ENCODE measurements at places on chromosomes 5 and 9.

DNA sequence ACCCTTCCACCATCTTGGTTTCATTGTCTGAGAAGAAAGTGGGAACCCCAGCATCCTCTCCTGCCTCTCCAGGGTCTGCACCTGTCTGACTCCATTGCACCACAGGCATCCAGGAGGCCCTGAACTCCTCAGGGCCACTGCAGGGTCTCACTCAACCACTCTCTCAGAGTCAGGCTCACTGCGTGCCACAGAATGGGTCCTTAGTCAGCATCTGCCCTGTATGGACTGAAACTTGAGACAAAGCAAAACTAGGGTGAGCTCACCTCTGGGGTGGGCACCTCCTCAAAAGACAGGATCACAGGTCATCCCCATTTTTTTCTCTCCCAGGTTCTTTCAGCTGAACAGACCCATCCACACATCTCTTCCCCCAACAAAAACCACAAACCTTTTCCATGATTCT lies 59.2 kb upstream of the CPEB4 start:
- no peak for DNase-seq

GRCh38 chr9:84945878-84946538 lies 276.5 kb downstream of the NTRK2 start:
- DNase-seq: no peak

DNA sequence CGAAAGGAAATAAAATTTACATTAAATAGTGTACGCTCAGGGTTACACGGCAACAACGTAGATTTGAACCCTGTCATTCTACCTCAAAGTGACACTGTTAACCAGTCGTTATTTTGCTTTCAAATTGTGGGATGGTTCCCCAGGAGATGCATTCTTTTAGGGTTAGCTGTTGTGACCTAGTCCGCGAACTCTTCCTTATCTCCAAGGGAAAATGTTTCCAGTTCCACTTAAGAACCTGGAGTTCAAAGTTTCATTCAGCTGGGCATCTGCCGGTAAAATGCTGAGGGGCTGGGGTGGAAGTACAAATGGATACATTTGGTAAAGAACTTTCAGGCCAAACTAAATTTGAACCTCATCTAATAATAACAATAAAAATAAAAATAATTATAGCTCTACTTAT lies 264.6 kb downstream of the NR3C1 start:
- DNase-seq: no peak

DNA sequence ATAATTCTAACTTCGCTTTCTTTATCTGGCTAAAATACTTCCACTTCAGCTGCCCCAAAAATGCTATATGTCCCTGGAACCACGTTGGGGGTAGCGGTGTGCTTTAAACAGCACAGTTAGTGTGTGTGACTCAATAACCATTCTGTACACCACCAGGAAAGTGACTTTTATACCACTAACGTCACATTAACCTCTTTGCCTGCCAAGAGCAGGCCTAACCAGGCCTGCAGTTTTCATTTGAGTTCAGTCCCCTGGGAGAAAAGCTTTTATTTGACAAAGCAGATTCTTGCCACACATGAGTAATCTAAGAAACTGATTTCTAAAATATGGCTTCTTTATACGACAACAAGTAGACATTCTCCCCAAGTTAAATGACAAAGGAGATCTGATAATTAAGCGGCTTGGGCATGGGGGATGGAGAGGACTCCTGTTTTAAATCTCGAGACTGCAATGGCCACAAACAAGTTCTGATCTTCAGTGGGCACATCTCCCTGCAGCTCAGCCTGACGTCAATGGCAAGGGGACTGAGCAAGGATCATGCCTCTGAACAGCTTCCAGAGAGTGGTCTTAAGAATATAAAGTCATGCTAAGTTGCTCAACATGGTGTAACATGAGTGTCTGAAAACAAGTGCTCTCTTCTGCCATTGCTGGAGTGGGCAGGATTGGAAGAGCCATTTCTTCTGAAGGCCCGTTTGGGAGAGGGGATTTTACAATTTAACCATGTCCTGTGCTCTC lies 91.8 kb downstream of the GLIS3 start:
- DNase-seq: no peak

GRCh38 chr5:166726406-166726805 lies 1565.0 kb upstream of the WWC1 start:
- DNase-seq: no peak

DNA sequence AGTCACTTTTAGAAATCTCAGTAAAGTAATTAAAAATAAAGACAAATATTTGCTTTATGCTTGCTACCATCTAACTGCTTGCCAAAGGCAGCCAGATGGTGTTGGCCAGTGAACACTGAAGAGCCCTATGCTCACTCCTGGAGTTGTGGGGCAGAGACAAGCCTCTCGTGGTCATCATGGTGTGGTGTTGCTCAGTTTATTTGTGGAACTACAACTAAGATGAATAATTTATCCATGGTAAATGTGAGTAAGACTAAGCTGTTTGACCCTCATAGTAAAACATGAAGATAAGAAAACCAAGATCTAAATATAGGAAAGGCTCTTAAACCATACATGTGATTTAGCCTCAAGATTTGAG lies 100.7 kb downstream of the PDE8B start:
- DNase-seq: no peak

- DNase-seq: no peak
These were observed 197.6 kb downstream of the DRD1 start for GRCh38 chr5:175246242-175246888.

DNA sequence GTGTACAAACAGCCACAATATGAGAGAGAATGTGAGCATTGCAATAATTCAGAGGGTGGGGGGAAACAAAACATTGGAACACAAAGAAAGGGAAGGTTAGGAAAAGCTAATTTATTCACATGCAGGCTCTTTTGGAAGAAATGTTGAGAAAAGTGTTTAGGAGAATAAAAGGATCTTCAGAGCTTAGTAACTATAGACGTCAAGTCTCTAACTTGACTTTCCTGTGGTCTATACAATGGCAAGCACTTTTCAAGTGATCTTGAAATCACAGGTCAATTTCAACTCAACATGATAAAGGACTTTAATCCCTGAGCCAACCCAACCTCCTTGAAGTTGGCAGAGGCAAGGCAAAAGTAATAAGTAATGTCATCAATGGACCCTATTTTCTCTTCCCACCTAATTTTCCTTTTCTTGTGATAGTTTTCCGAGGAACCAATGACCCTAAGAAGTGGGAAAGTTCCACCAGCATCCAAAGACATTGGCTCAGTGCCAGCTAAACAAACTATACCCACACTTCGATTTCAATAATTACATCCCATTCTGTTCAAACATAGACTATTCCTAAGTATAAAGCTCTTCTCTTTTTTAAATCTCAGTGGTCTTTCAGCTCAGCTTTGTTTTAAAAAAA lies 23.7 kb downstream of the RFK start:
- DNase-seq: no peak

DNA sequence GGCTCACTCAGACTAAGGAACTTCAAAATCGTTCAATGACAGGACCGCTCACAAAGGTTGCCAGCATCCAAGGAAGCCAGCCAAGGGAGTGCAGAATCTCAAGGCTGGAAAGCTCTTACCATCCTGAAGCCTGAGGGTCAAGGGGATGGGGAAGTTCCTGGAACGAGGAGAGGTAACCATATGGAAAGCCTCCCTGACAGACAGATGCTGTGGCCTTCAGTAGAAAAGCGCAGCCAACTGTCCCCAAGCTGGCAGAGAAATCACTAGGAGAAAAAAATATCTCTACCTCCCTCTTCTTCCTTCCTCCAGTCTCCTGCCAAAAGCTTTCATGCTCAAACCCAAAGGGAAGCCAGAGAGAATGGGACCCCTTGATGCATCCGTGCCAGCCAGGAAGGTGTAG lies 90.5 kb upstream of the RANBP3L start:
- DNase-seq: no peak

DNA sequence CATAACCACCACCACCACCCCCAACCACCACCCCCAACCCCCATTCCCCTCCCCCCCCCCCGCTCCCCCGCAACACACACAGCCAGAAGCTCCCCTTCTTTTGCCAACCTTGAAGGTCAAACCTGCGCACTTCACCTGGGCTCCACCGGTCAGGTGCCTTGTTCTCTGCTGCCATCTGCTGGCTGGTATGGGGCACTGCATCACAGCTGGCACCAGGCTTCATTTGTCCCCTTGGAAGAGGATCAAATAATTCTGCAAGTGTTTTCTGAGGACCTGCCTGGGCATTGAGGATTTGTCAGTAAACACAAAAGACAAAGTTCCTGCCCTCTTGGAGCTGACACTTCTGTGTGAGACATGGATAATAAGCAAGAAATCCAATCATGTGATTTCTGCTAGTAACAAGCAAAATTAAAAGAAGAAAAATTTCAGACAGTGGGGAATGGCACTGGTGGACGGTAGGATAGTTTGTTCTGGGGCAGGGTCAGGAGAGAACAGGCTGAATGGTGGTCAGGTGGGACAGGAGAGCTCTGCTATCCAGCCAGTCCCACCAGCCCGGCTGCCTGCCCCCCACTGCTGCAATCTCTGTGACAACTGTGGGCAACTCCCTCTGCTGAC lies 55.6 kb upstream of the LMX1B start:
- peak; percentile 49 for DNase-seq

GRCh38 chr9:137647096-137647714 lies 28.4 kb downstream of the EHMT1 start:
- DNase-seq: no peak

DNA sequence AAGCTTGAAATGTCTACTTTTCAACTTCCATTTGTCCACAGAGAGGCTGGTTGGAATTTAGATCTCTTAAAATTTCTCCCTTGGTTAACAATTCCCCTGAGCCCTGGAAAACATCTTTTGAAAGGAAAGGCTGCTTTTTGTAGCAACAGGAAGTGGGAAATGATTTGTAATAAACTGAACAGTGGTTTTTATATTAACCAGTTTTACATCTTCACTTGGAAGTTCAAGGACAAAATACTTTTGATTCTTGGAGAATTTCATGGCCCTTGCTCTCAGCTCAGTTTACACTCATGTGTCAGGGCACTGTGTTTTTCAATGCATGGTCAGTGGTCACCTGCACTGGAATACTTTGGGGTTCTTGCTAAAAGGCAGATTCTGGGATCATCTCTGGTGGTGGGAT lies 9.9 kb downstream of the MLANA start:
- DNase-seq: no peak

- no peak for DNase-seq
These were observed 75.0 kb downstream of the GCNT1 start for GRCh38 chr9:76534026-76534425.

- no peak for DNase-seq
These were observed 58.2 kb upstream of the DPYSL3 start for GRCh38 chr5:147567917-147568598.
